ENCODE measurements at places on chromosomes 2 and 18.

- no peak for DNase-seq
Measured at GRCh38 chr2:769771-770170, 92.6 kb upstream of the TMEM18 start.

DNA sequence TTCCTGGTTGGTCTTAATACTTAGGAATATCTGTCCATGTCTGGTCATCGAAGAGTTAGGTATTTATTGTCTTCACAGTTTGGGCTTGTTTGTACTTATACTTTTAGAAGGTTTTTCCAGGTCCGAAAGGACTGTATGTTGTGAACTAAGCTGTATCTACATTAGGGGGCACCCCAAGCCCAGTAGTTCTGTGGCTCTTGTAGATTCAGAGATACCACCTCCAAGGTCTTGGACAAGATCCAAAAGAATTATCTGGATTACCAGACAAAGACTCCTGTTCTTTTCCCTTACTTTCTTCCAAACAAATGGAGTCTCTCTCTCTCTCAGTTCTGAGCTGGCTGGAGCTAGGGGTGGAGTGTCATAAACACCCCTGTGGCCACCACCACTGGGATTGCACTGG lies 328.7 kb downstream of the ZNF804A start:
- no peak for DNase-seq

- DNase-seq = no peak
Measured at GRCh38 chr2:12244070-12244469, 472.7 kb upstream of the TRIB2 start.

- DNase-seq = no peak
Measured at GRCh38 chr18:28267878-28268625, 91.1 kb upstream of the CDH2 start.

- no peak for DNase-seq
Measured at GRCh38 chr2:151670846-151671597, 63.3 kb downstream of the NEB start.

- no peak for DNase-seq
Measured at GRCh38 chr2:187206071-187206470, 242.0 kb downstream of the CALCRL start.

Measured in NCI-H774 (cell line).